ENCODE measurements at places on chromosomes 13 and 19.

DNA sequence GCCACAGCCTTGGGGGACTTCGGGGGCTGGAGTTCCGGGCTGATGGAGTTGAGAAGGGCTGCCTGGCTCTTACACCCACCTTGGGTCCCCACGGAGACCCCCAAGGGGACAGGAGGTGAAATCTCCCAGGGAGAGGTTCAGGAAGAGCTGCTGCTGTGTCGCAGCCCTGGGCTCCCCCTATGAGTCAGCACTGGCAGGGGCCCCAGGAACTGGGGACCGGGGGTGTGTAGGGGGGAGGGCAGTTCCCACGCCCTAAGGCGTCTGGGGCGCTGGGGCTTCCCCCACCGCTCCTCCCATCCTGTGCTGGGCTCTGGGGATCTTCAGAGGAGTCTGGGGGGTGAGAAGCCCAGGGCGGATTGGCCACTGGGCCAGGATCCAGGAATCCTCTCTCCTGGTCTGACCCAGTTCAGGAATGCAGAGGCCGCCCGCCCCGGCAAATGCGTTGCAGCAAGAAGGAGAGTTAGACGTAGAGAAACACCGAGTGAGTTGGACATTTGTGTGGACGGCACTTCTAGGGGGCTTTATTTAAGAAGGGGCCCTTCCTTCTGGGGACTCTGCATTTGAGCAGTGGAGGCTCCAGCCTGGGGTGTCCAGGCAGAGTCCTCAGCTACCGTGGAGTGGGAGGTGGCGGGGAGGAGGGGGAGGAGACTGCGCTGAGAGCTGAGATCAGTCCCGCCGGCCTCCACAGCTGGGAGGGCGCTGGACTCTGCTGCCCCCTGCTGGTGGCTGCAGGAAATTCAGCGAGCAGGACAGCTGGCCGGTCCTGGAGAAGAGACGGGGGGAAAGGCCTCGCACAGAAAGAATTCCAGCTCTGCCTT, 15.0 kb upstream of the NANOS3 start:
- peak; percentile 92 for DNase-seq

GRCh38 chr13:35723053-35723461, 246.6 kb upstream of the MAB21L1 start:
- DNase-seq = no peak

DNA sequence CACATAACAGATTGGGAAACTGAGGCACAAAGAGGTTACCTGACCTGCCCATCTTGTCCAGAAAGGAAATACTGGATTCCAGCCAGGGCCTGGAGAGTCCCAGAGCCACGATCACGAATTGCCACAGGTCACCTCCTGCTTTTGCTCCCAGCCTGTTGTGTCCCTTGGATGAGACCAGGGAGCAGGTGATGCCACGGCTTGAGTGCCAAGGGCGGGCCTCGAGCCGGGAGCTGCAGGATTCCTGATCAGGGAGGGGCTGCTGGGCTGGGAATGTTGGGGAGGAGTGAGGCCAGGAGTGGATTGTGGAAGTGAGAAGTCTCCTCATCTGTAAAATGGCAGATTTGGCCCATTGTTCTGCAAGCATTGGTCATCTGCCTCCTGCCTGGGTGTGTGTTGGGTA, 29.4 kb downstream of the DNM2 start:
- no peak for DNase-seq

DNA sequence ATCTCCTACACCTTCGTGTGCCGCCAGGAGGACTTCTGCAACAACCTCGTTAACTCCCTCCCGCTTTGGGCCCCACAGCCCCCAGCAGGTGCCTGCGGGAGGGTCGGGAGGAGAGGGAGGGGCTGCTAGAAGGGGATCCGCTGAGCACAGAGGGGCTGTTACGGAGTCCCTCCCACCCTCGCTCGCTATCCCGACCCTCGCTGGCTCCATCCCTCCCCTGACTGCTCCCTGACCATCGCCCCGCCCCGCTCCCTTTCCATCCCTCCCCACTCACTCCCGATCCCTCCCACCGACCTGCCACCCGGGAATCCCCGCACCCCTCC, 780 bp downstream of the CD177 start:
- no peak for DNase-seq

DNA sequence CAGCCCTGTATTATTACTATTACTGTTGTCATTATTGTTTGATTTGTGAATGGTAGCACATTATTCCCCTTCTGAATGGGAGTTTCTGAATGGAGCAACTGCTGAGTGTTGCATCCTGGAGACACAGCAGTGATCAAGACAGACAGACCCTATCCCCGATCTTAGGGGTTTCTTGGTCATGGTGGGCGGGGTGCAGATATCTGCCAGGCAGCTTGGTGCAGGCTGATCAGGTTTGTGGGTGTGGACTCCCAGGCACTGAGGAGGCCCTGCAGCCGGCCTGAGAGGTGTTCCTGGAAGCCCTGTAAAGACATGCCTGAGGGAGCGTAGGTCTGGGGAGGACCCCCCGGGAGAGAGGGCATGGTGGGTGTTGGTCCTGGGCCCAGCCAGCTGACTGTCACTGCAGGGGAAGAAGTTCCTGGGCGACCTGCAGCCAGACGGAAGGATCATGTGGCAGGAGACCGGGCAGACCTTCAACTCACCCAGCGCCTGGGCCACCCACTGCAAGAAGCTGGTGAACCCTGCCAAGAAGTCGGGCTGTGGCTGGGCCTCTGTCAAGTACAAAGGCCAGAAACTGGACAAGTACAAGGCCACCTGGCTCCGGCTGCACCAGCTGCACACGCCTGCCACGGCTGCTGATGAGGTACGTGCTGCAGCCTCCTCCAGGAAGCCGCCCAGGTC, 2.1 kb downstream of the MPND start:
- DNase-seq = no peak

GRCh38 chr19:10852941-10853340, 4.7 kb downstream of the C19orf38 start:
- no peak for DNase-seq

DNA sequence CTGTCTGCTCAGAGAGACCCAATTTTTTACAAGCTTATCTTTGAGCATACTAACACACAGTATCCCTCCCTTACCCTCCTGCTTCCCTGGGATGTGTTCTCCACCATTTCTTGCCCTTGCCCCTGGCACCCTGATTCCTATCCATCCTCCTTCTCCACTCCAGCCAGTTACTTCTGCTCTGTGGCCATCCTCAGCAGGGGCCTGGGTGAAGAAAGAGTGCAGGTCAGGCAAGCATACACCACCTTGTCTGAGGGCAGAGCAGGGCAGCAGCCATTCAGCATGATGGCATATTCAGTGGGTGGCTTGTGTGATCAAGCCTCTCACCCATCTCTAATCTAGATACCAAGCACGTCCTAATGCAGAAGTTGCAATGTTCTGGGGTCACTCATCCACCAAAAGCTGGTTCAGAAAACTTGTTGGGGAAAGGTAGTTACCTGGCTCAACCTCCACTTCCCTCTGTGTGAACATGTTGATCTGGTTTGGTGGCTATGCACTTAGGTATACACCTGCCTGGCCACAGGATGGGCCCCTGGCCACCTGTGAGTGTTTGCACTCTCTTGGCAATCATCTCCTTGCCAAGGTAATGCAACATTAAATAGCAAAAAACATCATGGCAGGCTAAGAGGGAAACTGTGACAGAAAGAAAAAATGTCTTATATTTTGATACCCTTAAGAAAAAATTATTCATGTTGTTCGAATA, 900.3 kb upstream of the MIR17HG start:
- DNase-seq = no peak

- DNase-seq = no peak
Observed at GRCh38 chr13:72163678-72164077, 296.7 kb upstream of the DACH1 start.
